ENCODE measurements at places on chromosomes 1 and 21.
A peak's percentile ranks its signal among the peaks of the same experiment; 100 is the strongest.

- no peak for DNase-seq
These were observed 751.3 kb upstream of the NEGR1 start for GRCh38 chr1:73033640-73034039.

DNA sequence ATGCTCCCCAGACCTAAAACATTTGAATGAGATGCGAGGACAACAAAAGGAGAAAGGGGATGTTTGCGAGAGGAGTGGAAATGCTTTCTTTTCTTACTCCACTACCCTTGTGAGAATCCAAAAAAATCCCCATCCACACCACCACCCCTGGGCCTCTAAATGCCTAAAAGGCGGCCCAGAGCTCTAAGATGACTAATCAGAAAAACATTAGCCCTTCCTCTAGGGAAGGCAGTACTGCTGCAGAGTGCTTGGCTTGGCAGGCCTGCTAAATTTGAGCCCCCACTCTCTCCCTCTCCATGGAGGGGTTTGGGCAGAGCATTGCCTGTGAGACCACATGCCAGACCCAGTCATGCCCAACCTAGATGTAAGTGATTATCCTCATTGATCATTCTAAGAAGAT is 347.9 kb downstream of the USH2A start:
- no peak for DNase-seq

DNA sequence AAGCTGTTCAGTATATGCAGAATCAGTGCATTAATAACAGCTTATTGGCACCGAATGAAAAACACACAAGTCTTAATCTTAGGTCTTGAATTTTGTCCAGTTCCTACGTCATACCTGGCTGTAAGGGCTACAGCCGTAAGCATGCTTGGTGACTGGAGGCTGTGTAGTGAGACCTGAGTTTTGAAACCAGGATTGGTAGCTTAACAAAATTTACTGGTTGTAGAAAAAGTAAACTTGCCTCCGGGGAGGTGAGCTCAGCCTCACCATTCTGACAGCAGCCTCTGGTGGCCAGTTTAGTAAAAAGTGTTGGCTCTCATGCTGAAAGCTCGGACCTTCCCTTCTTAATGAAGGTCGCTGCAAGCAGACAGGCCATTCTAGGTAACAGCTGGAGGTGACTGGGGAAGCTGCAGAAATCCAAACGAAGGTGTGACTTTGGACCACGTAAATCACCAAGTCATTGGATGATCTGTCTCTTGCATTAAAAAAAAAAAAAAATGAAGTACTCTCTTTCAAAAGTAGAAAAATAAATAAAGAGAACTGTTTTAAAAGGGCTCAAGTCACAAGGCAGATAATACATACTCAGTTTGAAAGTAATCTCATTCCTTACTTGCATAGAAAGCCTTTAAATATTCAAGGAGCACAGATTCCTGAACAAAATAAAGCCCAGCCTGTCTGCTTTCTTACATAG is 48.9 kb downstream of the HLCS start:
- DNase-seq = no peak

- DNase-seq = no peak
These were observed 24.2 kb downstream of the MAPKAPK2 start for GRCh38 chr1:206708882-206709281.

DNA sequence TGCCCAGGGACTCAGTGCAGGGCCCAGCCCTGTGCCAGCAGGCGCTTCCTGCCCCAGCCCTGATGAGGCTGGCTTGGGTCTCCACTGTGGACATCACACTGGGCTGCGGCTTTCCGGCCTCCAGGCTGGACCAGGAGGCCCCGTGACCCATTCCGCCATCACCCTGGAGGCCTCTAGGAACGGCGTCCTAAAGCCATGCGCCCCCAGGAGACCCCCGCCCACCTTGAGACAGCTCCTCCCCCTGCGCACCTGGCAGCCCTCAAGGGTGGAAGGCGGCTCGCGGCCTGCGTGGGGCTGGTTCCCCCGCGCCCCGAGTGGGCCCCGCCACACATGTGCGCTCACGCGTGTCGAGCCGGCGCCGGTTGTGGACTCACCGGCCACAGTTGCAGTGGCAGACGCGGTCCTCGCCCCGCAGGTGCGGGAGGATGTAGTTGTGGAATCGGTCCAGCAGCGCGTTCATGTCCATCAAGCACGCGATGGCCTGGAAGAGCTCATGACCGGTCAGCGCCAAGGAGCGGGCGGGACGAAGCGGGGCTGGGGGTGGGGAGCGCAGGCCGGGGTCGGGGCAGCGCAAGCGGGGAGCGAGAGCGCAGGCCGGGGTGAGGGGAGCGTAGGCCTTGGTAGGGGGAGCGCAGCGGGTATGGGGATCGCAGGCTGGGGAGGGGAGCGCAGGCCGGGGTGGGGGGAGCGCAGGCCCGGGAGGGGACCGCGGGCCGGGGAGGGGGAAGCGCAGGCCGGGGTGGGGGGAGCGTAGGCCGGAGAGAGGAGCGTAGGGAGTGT is 924 bp downstream of the TMEM240 start:
- peak; percentile 65 for DNase-seq

- peak; percentile 61 for DNase-seq
These were observed 55.1 kb upstream of the ADARB1 start for GRCh38 chr21:45019076-45019886.

- no peak for DNase-seq
These were observed 83.8 kb downstream of the PLXNA2 start for GRCh38 chr1:208160259-208160819.

GRCh38 chr21:29708401-29708800 is 231.4 kb downstream of the GRIK1 start:
- no peak for DNase-seq

DNA sequence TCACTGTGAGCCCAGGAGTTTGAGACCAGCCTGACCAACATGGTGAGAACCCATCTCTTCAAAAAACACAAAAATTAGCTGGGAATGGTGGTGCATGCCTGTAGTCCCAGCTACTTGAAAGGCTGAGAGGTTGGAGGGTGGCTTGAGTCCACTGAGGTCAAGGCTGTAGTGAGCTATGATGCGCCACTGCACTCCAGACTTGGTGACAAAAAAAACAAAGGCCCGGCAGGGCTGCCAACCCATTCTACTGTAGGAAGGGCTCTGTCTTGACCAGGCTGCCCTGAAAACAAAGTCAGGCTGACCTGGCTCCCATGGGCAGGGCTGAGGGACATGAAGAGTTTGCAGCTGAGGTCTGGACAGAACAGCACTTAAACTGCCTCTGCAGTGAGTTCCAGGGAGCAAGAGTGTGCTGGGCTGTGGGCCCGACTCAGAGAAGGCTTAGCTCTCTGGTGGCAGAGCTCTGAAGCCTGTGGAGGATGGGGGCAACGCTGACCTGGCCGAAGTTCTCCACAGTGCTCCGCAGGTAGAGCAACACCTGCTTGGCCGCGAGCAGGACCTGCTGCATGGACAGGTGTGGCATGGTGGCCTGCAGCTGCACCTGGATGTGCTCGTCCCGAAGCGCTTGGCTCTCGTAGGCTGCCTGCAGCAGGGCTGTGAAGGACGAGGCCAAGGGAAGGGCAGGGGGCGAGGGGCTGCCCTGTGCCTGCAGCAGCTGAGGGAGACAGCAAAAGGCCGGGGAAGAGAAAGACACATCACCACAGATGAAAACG is 42.4 kb downstream of the URB1 start:
- DNase-seq = no peak

- no peak for DNase-seq
These were observed 98.0 kb downstream of the ETS2 start for GRCh38 chr21:38903690-38904139.

DNA sequence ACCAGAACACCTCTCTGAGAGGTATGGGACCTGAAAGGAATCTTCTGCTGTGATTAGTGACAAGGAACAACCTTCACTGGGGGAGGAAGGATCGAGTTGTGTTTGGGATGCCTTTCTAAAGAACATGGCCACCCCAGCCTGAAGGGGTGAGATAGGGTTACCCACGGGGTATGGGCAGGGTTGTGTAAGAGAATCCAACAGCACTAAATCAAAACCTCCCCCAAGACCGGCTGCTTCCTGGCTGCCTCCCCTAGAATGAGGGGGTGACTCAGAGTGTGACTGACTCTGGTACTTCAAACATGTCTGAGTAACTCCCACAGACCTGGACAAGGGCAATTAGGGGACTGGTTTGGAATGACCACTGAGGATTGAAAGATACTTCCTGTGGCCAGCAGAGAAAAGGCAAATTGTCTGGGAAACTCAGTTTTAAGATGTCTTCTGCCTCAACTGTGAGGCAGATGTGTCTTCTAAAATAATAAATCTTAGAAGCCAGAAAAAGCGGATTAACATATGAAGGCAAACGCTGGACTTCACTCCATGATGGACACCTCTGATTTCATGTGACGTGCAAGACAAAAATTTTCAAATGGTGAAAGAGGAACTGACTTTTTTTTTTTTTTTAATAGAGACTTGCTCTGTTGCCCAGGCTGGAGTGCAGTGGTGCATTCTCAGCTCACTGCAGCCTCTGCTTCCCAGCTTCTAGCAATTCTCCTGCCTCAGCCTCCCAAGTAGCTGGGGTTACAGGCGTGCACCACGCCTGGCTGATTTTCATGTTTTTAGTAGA is 6.7 kb upstream of the PTPN14 start:
- peak; percentile 42 for DNase-seq

GRCh38 chr1:163664671-163665335 is 343.0 kb downstream of the NUF2 start:
- DNase-seq = no peak

DNA sequence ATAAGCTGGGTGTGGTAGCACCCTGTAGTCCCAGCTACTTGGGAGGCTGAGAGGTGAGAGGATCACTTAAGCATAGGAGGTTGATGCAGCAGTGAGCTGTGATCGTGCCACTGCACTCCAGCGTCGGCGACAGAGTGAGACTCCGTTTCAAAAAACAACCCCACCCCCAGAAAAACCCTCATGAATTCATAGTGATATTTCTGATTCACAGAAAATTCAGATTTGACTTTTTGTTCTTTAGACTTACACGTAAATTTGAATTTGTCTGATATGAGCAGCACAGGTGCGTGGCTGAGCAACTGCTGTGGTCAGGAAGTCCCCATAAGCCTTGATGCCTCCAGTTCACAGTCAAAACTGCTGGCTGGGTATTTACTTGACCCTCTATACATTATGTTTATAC is 10.0 kb upstream of the MORC3 start:
- DNase-seq = no peak

- no peak for DNase-seq
These were observed 160.4 kb downstream of the HLX start for GRCh38 chr1:221039616-221040015.

DNA sequence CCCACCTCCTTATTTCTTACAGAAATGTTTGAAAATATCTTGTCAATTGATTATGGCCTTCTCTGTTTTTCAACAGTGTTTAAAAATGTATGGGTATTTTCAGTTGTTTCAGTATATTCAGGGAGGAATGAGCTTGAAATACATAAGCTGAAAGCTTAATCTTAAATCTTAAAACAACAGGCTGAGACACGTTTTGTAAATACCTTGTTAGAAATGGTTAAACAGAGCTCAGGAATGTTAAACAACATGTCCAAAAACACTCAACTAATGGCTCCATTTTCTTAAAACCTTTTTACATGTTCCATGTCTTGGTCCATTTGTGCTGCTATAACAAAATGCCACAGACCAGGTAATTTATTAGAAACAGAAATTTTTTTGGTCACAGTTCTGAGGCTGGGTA is 953.8 kb upstream of the ADGRL2 start:
- no peak for DNase-seq

- no peak for DNase-seq
These were observed 38.8 kb downstream of the DNASE2B start for GRCh38 chr1:84436876-84437655.

- no peak for DNase-seq
These were observed 35.2 kb upstream of the ZNF326 start for GRCh38 chr1:89959719-89960118.

DNA sequence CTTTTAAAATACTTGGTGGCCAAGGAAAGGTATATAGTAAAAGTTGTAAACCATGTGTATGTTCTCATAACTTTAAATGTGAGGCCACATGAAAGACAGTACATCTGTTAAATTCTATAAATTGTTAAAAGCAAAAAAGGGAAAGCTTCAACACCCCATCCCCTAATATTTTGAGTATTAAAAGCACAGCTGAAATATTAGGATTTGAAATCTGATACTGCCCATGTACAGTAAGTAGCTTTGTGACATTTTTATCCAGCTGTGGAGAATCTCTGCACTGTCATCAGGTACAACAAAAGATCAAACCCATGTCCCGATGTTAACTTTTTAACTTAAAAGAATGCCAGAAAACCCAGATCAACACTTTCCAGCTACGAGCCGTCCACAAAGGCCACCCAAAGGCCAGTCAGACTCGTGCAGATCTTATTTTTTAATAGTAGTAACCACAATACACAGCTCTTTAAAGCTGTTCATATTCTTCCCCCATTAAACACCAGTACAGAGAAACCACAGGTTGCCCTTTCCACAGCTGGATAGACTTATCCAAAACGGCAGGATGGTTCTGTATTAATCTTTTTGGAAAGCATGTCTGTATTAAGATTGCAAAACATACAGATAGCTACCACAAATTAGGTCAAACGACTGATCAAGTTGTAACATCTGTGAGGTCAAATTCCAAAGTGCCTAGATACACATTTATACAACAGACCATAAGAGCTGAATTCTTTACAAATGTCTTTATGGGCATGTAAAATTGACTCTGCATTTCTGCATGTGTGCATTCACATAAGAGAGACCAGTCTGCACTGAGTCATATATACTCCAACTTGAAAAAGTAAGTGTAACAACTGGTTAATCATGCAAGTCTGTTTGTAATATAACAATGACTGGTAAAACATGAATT is 5.2 kb downstream of the IRF2BP2 start:
- no peak for DNase-seq

GRCh38 chr1:97920276-97920831 is 480 bp downstream of the DPYD start:
- no peak for DNase-seq

DNA sequence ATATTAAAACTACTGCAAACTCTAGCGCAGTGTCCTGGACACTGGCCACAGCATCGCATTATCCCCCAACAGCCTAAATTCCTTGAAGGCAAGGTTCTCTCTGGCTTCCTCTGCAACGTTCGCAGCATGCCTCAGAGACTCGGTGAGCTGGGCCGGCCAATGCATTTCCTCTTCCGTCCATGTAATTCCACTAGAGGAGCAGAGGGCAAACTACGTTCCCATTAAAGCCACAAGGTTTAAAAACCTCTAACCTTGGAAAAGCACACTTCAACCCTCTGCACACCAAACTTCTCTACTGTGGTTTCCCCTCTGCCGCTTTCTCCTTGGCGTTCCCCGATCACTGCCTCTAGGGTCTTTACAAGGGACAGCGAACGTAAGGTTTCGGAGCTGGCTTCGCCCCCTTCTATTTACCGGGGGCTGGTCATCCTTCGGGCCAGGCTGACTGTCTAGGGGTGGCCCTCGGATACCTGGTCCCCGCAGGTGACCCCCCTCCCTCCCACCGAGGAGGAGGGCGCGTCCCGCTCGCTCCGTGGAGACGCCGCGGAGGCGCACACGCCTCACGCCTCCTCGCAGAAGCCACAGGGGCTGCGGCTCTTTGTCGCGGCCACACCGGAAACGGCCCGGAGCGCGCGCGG is 456 bp upstream of the SMYD2 start:
- DNase-seq = no peak

All from nephron progenitor cell (in vitro differentiated cells).